Amniotic epithelial cell (primary cell): ENCODE measurements at places on chromosomes 4 and X.

DNA sequence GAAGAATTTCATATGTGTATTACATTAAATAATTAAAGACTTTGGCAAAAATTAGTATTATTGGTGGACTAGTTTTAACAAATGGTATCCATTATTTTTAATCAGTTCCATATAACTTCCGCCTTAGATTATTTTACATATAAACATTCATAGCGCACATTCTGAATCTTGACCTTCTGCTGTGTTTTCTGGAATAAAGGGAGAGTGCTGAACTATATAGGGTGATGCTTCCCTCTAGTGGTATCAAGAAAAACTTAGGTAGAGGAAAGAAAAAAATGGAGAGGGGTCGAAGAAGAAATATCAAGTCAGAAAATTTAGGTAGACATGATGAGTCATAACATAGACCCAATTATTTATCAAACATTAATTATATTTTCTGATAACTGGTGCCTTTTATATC, 155.6 kb upstream of the PACRGL start:
- DNase-seq, result peak; percentile 57

- DNase-seq, result no peak
Measured at GRCh38 chr4:83378419-83378818, 43.8 kb upstream of the HPSE start.

DNA sequence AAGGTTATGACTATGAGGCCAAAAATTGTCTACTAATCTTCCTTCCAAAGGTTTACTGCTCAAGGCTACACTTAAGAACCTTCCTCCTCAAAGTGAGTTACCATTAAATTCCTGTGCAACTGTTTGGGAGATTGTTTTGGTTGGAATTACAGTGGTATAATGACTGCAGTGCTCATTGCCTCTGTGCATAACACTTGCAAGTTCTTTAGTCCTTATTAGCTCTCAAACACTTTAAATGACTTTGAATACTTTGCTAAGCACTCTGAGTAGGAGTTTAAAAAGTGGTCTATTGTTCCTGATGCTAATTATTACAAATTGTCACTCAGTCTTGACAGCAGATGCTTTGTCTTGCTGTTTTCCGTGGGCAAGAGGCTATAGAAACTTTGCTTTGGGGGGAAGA, 422.8 kb upstream of the PABPC4L start:
- no peak for DNase-seq

- no peak for DNase-seq
Measured at GRCh38 chr4:159060161-159060560, 42.7 kb upstream of the RAPGEF2 start.

GRCh38 chr4:144655491-144655890, 9.5 kb downstream of the HHIP start:
- DNase-seq, result peak; percentile 43

DNA sequence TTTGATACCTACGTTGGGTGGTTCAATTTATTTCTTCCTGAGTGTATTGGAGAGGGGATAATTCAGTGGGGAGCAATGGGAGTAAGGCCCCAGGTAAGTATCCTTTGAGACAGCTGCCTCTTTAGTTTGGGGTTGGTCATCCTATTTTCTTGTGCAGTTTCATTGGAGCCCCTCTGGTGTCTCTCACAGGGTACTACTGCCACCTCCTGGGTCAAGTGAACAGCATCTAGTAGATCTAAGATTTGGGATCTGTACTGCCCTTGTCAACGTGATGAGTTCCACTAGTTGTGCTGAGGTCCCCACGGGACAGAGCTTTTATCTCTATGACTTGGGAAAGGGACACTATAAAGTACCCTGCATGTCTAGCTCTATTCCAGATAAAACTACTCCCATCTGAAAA, 80.6 kb downstream of the PBDC1 start:
- DNase-seq, result peak; percentile 47
